ENCODE measurements at places on chromosomes 1 and 21.

DNA sequence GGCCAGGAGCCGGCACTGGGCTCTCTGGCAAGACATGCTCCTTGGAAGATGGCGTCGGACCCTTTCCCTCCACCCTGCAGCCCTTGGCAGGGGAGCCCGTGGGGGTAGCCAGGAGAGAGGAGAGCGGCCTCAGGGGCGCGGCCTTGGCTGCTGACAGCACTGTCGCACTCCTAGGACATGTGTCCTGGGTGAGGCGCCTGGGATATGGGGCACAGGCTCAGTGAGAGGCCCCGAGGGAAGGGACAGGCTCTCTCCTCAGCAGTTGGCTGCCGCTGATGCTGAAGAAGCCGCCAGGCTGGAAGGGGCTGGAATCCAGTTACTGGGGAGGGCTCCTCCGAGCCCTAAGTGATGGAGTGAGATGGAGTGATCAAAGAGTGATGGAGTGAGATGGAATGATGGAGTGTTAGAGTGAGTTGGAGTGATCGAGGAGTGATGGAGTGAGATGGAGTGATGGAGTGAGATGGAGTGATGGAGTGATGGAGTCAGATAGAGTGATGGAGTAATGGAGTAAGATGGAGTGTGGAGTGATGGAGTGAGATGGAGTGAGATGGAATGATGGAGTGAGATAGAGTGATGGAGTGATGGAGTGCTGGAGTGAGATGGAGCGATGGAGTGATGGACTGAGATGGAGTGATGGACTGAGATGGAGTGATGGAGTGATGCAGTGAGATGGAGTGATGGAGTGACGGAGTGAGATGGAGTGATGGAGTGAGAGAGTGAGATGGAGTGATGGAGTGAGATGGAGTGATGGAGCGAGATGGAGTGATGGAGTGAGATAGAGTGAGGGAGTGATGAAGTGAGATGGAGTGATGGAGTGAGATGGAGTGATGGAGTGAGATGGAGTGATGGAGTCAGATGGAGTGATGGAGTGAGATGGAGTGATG, 27.6 kb upstream of the PKP1 start:
- H3K27me3 ChIP-seq: no peaks in the 10 kb centered on the region
- H3K4me1 ChIP-seq: peaks cover 17% of the 10 kb centered on the region
- no peak for DNase-seq
- H3K4me3 ChIP-seq: no peak overlapping the region
- no peaks in the 10 kb centered on the region for H3K36me3 ChIP-seq

DNA sequence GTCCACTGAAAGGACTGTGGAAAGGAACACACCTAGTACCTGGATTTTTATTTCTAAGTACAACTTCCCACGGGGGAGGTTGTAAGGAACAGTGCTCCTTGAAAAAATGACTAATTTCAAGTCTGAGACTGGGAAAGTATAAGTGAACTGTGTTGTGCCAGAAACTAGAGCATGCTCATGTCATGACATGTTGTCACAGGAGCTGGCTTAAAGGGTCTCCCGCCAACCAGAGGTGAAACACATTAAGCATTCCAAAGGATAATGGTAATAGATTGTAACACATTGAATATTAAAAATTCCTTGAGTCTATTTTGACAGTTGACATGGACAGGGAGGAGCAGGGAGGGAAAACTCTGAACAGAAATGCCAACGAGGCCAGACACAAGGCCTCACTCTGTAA, 6.3 kb downstream of the ATP2B4 start:
- peaks cover 13% of the 10 kb centered on the region for H3K4me1 ChIP-seq
- H3K27ac ChIP-seq: no peak overlapping the region
- H3K27me3 ChIP-seq: no peaks in the 10 kb centered on the region

GRCh38 chr1:110672753-110673108, 2.0 kb downstream of the KCNA3 start:
- peaks cover 9% of the 10 kb centered on the region for H3K36me3 ChIP-seq
- H3K27me3 ChIP-seq: peaks cover 49% of the 10 kb centered on the region
- peaks cover 14% of the 10 kb centered on the region for H3K4me1 ChIP-seq
- no peak for DNase-seq

GRCh38 chr1:193077991-193078390, 18.6 kb downstream of the RO60 start:
- no peak for DNase-seq
- H3K27me3 ChIP-seq: no peaks in the 10 kb centered on the region
- no peak overlapping the region for H3K27ac ChIP-seq
- H3K4me3 ChIP-seq: no peak overlapping the region

GRCh38 chr21:29245104-29245643, 53.5 kb upstream of the BACH1 start:
- no peaks in the 10 kb centered on the region for H3K36me3 ChIP-seq
- H3K4me3 ChIP-seq: no peak overlapping the region
- H3K27me3 ChIP-seq: no peaks in the 10 kb centered on the region
- H3K27ac ChIP-seq: no peak overlapping the region

- peaks cover 28% of the 10 kb centered on the region for H3K4me1 ChIP-seq
- H3K27me3 ChIP-seq: no peaks in the 10 kb centered on the region
- H3K4me3 ChIP-seq: peak overlapping the region; percentile 41
- H3K27ac ChIP-seq: no peak overlapping the region
These were observed 5.8 kb downstream of the INKA2 start for GRCh38 chr1:111733183-111733991.

- H3K4me1 ChIP-seq: peaks cover 34% of the 10 kb centered on the region
- no peaks in the 10 kb centered on the region for H3K27me3 ChIP-seq
- H3K27ac ChIP-seq: no peak overlapping the region
- H3K36me3 ChIP-seq: peaks cover 34% of the 10 kb centered on the region
- H3K4me3 ChIP-seq: no peak overlapping the region
- no peak for DNase-seq
These were observed 14.0 kb downstream of the H6PD start for GRCh38 chr1:9248341-9249262.

DNA sequence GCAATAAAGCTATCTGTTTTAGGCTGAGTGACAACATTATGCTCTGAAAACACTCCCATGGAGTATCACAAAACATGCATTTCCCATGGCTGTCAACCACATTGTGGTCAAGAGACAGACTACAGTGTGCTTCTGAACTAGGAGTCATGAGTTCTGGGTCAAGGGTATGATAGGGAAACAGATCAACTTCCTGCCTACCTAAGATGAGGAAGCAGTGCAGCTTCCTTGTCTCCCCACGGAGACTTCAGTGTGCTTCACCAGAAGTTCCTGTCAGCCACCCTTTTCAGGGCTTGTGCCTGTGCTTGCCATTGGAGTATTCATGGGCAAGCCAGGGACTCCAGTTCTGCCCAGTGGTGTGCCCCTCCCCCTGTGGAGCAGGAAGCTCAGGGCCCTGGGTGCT, 19.9 kb downstream of the LCE3E start:
- no peaks in the 10 kb centered on the region for H3K4me1 ChIP-seq
- no peak for DNase-seq
- no peaks in the 10 kb centered on the region for H3K27me3 ChIP-seq
- no peak overlapping the region for H3K27ac ChIP-seq
- H3K4me3 ChIP-seq: no peak overlapping the region
- H3K36me3 ChIP-seq: no peaks in the 10 kb centered on the region

DNA sequence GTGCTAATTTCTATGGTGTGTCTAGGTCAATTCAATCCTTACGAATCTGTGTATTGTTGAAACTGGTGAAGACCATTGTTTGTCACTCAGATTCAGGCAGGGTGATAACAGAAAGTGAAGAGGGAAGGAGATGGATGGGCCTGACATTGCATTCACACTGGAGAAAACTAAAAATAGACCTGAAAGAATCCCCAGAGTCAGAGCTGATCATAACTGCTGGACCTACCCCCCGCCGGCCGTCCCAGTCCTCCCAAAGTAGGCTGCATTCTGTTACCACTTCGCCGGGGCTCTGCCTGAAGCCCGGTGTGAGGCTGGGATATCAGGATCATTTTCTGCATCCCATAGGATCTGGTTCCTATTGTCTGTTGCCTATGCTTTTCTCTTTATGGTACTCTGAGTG, 121.1 kb downstream of the NUF2 start:
- no peak overlapping the region for H3K27ac ChIP-seq
- peaks cover 11% of the 10 kb centered on the region for H3K27me3 ChIP-seq
- H3K4me3 ChIP-seq: no peak overlapping the region
- DNase-seq: no peak
- no peaks in the 10 kb centered on the region for H3K4me1 ChIP-seq

GRCh38 chr1:147516157-147516917, 25.0 kb upstream of the BCL9 start:
- no peak overlapping the region for H3K4me3 ChIP-seq
- DNase-seq: no peak
- no peaks in the 10 kb centered on the region for H3K36me3 ChIP-seq
- H3K4me1 ChIP-seq: peaks cover 3% of the 10 kb centered on the region

DNA sequence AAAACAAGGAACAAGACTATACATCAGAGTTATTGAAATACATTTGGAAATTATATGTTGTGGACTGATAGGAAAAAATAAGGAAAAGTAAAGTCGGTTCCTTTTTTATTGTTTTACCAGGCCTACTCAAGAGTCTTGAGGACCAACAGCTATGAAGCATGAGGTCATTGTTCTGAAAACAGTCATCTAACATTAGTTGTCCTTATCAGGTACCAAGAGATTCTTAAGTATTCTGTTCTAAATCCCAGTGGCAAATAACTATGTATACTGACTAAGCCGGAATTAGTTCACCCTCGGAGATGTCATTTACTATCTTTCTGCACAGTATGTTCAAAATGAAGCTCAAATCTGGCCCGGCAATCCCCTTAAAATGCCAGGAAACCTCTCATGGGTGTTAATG, 585 bp downstream of the ADGRL4 start:
- peak; percentile 28 for DNase-seq
- peak overlapping the region; percentile 83 for H3K4me3 ChIP-seq
- H3K27ac ChIP-seq: peak overlapping the region; percentile 71
- H3K27me3 ChIP-seq: no peaks in the 10 kb centered on the region

DNA sequence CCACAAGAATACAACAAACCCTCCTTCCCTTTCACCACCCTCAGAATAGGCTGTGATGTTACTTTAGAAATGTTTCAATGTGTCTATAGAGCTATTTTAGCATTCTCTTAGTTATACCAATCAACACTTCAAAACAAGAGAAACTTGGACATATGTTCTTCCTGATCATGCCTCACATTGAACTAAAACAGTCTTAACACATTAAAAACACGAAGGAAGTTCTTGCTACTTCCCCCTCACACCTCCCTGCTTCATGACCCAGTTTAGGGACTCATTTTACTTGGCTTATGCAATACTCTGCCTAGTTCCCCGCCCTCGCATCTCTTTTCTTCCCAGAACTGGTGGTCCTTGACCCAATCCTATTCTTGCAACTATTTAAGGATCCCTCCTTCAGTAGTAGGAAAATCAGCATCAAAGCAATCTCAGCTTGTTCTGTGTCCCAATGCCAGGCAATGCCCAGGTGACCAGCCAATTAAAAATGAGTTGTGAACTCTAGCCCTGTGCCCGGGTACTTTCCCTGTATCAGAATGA, 408.8 kb upstream of the BEND5 start:
- no peak overlapping the region for H3K27ac ChIP-seq
- DNase-seq: no peak
- H3K4me3 ChIP-seq: no peak overlapping the region
- H3K27me3 ChIP-seq: no peaks in the 10 kb centered on the region
- no peaks in the 10 kb centered on the region for H3K36me3 ChIP-seq

DNA sequence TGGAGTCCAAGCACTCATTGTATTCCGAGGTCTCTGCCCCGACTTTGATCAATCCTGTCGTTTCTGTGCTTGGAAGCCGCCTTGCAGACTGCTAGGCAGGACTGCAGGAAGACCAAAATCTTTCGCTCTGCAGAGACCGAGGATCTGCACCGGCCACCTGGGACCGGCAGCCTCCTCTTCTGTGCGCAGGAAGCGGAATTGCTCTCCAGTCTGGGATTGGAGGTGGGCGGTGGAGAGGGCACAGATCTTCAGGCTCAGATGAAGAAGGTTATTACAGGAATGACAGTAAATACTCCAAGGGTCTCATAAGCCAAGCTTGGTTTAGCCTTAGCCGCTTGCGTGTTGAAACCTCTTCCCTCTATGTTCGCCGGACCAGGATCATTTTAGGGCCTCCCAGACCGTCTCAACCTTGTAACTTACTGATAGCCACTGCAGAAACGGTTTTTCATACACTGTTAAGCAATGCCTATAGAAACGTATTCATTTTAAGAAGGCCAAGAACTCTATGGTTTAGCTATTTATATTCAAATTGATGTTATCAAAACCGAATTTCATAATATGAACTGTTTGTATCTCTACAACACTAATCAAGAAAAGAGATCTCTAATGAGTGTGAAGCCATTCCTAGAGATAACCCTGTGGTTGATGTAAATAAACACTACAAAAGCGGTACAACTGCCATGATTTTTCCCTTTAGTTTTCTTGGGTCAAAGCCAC, 1.1 kb downstream of the MIA3 start:
- H3K36me3 ChIP-seq: peaks cover 28% of the 10 kb centered on the region
- peak; percentile 48 for DNase-seq
- peak overlapping the region; percentile 99 for H3K4me3 ChIP-seq

DNA sequence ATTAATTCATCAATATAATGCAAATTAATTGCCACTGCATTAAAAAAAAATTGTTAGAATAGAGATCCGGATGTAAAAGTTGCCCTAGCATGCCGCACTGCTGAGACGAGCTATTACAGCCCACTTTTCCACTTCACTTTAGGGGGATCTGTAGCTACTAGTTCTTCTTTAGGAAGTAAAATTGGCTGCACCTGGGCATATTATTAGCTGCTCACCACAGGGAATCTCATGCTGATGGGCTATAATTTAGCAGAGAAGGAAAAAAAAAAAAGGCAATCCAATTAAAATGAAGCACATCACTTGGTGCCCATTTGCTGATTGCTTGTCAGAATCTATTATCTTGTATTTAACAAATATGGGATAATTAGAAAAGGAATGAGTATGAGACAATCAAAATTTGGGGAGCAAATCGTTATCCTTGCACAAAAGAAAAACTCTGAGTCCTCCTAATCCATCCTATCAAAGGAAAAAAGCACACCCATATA, 233.4 kb downstream of the DSCAM start:
- no peak for DNase-seq
- no peaks in the 10 kb centered on the region for H3K4me1 ChIP-seq
- H3K27ac ChIP-seq: no peak overlapping the region
- H3K4me3 ChIP-seq: no peak overlapping the region
- H3K27me3 ChIP-seq: no peaks in the 10 kb centered on the region
- no peaks in the 10 kb centered on the region for H3K36me3 ChIP-seq

- no peak for DNase-seq
- no peak overlapping the region for H3K4me3 ChIP-seq
- peaks cover 54% of the 10 kb centered on the region for H3K36me3 ChIP-seq
- no peak overlapping the region for H3K27ac ChIP-seq
- H3K4me1 ChIP-seq: no peaks in the 10 kb centered on the region
- H3K27me3 ChIP-seq: no peaks in the 10 kb centered on the region
These were observed 33.2 kb upstream of the EPHA8 start for GRCh38 chr1:22529901-22530621.

DNA sequence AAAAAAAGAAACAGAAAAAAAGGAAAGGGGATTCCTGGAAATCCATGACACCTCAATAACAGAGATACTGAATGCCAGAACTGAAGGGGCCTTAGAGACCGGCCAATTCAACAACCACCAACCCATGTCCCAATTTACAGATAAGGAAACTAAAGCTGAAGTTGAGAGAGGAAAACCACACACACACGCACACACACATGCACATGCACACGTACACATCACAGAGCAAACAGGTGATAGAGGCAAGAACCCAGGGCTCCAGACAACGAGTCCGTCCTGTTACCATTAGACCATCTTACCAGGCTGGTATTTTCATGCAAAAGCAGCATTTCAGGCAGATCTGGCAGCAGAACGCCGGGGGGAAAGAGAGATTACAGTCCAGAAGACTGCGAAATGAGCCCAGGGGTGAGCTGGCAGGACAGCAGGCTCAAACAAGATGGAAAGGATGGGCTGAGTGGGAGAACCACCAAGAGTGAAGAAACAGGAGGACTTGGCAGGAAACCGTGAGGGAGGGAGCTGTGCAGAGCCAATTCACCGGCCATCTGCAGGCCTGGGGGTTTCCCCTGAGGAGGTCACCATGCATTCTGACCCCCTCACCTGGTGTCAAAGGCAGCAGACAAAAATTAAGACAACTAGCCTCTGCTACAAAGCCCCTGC, 43.5 kb downstream of the PAFAH2 start:
- no peak overlapping the region for H3K27ac ChIP-seq
- H3K4me1 ChIP-seq: peaks cover 5% of the 10 kb centered on the region
- DNase-seq: no peak
- no peak overlapping the region for H3K4me3 ChIP-seq
